ENCODE measurements at places on chromosomes 2 and 18. TPM values are rescaled to one million over a fixed set of nuclear protein-coding genes. Genes with fewer than 3 reads are reported as not detected.

SCN7A gene
- 12.9 TPM for polyA plus RNA-seq

CPO gene
- 2.0 TPM for polyA plus RNA-seq

CDCA7 gene
- 33.8 TPM for polyA plus RNA-seq

AGXT gene
- 0.08 TPM for polyA plus RNA-seq

UPP2 gene
- polyA plus RNA-seq = 7.8 TPM

THSD7B gene
- 3.6 TPM for polyA plus RNA-seq

DHRS9 gene
- polyA plus RNA-seq = 1.8 TPM

KIAA2012 gene
- 0.25 TPM for polyA plus RNA-seq

MROH2A gene
- polyA plus RNA-seq = not detected

PLCD4 gene
- polyA plus RNA-seq = 7.3 TPM

CDH19 gene
- 0.61 TPM for polyA plus RNA-seq

Data from left renal cortex interstitium (tissue), 4 donors.